Uterine smooth muscle cell (primary cell): ENCODE measurements at places on chromosomes 16 and 17. TPM values are rescaled to one million over a fixed set of nuclear protein-coding genes. Genes with fewer than 3 reads are reported as not detected.

IGF2BP1 gene
- 0.44 and 0.62 TPM in 2 replicates for total RNA-seq

ANKRD40CL gene
- total RNA-seq: not detected in 2 replicates

ABCA6 gene
- total RNA-seq: 7.9 and 9.7 TPM in 2 replicates

TP53TG3 gene
- total RNA-seq: not detected in 2 replicates

SCGB1C2 gene
- total RNA-seq: not detected in 2 replicates
